EH (cell line): ENCODE measurements at places on chromosomes 6 and 20.

DNA sequence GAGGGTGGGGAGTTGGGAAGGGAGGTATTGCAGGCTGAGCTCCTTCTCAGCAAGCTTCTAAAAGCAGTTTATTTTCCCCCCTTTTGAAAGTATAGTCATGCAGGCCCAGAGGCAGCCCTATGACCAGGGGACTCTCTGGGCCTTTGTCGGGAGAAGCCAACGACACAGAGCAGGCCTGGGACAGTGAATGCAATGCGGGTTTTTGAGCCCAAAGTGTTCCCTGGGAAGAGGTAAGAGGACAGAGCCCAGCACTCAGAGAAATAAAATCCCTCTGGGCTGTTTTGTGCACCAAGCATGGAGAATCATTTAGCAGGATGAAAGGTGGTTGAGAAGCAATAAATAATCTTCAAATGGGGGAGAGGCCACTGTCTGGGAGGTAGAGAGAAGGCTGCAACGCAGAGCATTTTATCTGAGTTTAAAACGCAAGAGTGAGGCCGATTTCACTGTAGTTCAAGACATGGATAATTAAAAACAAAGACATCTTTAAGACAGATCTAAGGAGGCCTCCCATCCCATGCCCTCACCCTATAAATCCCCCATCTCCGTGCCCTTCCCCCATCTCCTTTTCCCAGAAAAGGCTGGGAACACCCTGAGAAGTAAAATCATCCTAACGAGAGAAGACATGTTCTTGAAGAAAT, 237.5 kb downstream of the CDC5L start:
- DNase-seq = no peak

- DNase-seq = no peak
Observed at GRCh38 chr6:114342086-114342825, 567 bp downstream of the HS3ST5 start.

GRCh38 chr6:3819161-3820110, 29.7 kb upstream of the FAM50B start:
- DNase-seq = peak; percentile 63

- peak; percentile 68 for DNase-seq
Observed at GRCh38 chr20:31494131-31494530, 19.0 kb downstream of the REM1 start.

- DNase-seq = no peak
Observed at GRCh38 chr6:149990212-149990660, 26.5 kb downstream of the ULBP1 start.

- no peak for DNase-seq
Observed at GRCh38 chr6:47405273-47405672, 72.3 kb upstream of the CD2AP start.

DNA sequence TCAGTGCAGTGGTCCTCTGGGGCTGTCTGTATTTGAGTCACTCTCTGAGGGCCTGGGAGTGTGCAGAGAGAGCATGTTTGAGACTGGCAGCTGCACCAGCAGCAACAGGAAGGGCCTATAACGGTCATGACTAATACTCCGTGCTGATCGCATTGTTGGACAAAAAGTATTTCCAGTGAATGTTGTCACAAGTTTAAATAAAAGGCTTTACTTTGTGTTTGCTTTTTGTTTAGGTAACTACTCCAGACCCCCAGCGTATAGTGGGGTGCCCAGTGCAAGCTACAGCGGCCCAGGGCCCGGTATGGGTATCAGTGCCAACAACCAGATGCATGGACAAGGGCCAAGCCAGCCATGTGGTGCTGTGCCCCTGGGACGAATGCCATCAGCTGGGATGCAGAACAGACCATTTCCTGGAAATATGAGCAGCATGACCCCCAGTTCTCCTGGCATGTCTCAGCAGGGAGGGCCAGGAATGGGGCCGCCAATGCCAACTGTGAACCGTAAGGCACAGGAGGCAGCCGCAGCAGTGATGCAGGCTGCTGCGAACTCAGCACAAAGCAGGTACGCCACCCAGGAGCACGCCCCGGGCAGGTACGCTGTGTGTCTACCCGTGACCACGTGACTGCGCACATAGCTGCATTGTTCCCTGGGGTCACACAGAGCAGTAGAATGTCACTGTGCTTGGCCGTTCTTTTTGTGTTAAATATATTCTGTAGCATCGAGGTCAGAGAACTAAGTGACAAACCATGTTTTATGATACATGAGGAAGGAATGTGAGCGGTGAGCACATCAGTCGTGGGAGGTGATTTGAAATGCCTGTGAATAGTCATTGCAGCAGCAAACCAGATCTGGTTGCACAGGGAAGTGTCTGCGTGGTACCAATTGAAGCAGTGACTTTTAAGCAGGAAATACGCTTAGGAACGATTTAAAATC, 174.7 kb downstream of the TMEM242 start:
- DNase-seq = peak; percentile 96

GRCh38 chr6:15588971-15589634, 73.7 kb downstream of the DTNBP1 start:
- peak; percentile 78 for DNase-seq

GRCh38 chr6:56837322-56837894, 117.5 kb upstream of the BEND6 start:
- DNase-seq = no peak

- no peak for DNase-seq
Observed at GRCh38 chr6:68158256-68158655, 476.8 kb upstream of the ADGRB3 start.

DNA sequence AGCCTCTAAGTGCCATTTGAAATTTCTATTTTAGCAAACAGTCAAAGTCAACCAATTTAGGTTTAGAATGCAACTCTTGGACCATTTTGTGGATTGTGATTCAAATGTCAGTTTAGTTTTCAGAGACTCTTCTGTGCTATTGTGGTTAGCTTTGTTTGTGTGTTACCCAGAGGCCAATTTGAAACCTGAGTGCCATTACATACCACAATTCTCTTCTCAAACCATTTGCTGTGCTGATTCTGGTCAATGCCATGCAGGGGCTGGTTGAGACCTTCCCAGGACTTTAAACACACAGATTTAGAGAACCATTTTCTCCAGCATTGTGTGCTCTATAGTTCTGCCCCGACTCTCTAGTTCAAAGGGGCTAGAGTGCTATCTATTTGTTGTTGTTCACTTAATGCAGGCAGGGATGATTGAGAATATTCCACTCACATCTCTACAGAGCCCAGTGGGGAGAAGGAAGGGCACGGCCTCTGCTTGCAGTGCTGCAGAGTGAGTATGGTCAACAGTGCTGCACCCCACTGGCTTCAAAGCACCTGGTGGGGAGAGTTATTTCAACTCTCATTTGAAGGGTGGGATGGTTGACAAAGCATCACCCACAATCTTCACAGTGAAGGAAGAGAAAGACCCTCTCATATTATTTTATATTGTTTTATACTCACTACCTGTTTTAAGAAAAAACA, 738.2 kb downstream of the COL12A1 start:
- no peak for DNase-seq

GRCh38 chr20:34824806-34825529, 483 bp downstream of the NCOA6 start:
- DNase-seq = peak; percentile 56

- no peak for DNase-seq
Observed at GRCh38 chr20:19338960-19339359, 126.5 kb downstream of the SLC24A3 start.

DNA sequence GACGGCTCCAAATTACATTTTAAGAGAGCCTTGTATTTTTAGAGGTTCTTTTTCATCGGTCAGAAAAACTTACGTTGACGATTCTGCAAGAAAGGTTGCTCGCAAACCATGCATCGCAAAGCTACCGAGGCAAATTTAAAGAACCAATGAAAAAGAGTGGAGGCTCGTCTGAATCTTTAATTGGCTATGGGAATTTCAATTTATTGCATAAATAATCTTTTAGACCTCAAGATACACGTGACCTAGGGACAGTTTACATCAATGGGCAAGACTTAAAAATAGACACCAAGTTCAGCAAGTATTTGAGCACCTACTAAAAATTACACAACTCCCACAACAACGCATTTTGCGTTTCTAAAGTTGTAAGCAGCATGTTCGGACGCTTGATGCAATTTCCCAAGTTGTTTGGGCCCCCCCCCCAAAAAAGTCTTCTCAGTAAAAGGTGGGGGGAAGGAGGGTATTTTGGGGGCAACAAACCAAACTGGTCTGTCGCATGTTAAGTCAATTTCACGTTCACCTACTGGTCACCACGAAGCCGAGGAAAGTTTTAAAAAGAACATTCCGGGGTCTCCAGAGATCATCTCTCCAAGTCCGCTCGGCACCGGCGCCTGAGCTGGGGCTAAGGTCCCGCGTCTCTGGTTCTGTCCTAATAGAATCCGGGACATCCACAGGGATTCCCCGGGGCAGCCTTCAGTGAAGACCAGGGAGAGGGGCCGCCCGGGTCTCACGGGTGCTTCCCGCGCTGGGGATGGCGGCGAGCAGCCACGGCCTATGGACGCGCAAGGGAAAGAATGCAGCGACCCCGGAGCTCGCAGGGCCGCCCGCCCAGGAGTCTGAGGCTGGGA, 851 bp downstream of the SNX5 start:
- peak; percentile 68 for DNase-seq

- DNase-seq = no peak
Observed at GRCh38 chr6:44563397-44563796, 175.9 kb downstream of the CDC5L start.

DNA sequence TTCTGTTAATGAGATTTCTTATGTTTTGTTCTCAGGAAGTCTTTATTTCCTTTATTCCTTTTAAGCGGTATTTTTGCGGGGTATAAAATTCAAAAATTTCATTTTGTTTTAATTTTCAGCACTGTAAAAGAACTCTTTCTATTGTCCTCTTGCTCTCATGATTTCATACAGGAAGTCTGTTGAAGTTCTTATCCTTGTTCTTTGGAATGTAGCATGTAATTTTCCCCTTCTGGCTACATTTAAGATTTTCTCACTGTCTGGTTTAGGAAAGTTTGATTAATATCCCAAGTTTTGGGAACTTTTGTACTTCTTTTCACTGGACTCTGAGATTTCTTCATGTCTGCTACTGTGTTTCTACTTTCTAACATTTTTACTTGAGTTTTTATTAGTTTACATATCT, 581.4 kb upstream of the GJE1 start:
- no peak for DNase-seq

GRCh38 chr20:23115822-23116221, 29.7 kb upstream of the CD93 start:
- DNase-seq = no peak

DNA sequence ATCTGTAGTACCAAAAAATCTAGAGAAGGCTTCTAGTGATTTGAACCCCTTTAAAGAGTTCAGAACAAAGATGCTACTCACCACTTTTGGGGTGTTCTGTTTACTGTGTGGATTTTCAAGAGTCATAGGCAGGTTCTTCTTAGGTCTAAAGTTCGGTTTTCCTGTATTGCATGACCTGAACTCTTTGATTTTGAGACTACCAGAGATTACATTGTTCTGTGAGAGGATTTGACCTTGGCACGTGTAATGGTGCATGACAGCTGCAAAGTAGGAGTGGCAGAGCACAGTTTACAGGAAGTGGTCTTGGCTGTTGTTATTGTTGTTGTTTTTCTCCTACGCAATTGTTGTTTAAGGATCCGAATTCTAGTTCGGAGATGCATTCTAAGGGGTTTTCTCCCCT, 592.7 kb downstream of the EPHA7 start:
- DNase-seq = no peak

- no peak for DNase-seq
Observed at GRCh38 chr6:96715608-96716007, 121.7 kb downstream of the GPR63 start.

GRCh38 chr20:32999603-33000250, 4.5 kb downstream of the SUN5 start:
- no peak for DNase-seq

- no peak for DNase-seq
Observed at GRCh38 chr20:53695797-53696527, 102.3 kb upstream of the ZNF217 start.

DNA sequence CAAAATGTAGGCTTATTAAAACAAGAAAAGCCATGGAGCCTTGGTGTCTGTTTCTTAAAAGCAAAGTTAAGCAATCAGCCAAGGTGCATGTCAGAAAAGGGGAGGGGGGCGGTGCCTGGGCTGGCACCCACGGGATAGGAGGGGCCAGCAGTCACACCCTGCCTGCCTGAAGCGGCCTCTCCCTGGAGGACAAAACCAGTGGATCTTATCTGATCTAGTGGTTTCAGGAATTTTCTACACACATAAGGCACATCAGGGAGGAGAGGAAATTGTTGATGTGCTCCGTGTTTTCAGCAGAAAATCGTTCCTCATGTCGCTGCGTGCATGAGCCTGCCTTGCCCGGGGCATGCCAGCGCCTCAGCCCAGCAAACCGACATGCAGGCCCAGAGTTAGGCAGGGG, 276.4 kb downstream of the TAF4 start:
- no peak for DNase-seq

- peak; percentile 55 for DNase-seq
Observed at GRCh38 chr6:131001945-131002660, 60.9 kb downstream of the EPB41L2 start.

GRCh38 chr6:98967616-98968015, 19.9 kb upstream of the FBXL4 start:
- DNase-seq = no peak

GRCh38 chr6:23097566-23097965, 528.2 kb downstream of the HDGFL1 start:
- no peak for DNase-seq

- peak; percentile 28 for DNase-seq
Observed at GRCh38 chr6:88220493-88220892, 54.3 kb upstream of the CNR1 start.

DNA sequence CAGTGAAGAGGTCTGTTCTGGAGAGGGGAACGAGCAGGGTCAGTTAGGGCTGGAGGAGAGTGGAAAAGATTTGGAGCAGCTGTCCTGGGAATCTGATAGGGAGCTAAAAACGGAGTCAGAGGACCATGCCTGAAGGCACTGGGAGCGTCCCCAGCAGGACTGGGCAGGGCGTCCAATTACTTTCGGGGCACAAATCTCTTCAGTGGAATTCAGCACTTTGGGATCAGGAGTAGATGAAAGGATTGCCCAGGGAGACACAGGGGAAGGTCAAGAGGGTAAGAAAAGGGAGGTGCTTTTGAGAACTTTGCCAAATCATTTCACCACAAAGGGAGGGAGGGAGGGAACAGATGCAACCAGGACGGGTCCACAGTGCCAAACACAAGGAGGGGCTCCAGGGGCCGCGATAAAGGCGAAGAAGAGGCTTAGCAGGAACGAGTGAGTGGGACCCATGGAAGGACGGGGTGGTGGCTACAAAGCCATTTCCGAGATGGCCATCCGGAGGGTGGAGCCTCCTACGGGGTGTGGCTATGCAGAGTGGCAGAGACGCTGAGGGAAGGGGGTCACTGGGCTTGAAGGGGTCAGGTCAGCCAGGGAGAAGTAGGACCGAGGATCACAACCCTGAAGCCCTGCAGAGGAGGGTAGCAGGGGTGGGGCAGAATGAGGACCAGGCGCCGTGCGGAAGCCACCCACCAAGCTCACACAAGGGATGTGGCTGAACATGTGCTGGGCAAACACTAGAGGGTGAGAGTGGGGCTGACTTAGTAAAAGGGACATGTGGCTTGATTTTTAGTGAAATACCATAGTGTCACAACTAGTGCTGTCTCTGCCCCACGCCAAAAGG, 180.0 kb upstream of the RREB1 start:
- no peak for DNase-seq

DNA sequence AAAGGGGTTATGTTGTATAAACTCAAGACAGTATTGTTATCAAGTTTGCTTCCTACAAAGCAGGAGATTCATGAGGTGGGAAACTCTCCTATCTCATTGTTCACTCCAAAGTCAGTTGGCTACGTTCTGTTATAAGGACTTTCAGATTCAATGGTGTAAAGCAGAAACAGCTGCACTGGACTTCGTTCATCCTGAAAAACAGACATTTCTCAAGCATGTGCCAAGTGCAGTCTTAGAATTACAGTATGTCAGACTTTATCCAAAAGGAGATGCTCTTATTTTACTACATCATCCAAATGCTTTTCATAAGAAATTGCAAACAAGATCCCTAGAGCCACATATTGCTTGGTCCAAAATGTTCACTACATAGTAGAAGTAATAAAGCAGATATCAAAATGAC, 14.9 kb downstream of the COL21A1 start:
- DNase-seq = no peak
